ENCODE measurements at places on chromosomes 7 and 10.
A peak's percentile ranks its signal among the peaks of the same experiment; 100 is the strongest.

GRCh38 chr10:8144496-8144895 lies 90.0 kb downstream of the GATA3 start:
- DNase-seq: no peak

DNA sequence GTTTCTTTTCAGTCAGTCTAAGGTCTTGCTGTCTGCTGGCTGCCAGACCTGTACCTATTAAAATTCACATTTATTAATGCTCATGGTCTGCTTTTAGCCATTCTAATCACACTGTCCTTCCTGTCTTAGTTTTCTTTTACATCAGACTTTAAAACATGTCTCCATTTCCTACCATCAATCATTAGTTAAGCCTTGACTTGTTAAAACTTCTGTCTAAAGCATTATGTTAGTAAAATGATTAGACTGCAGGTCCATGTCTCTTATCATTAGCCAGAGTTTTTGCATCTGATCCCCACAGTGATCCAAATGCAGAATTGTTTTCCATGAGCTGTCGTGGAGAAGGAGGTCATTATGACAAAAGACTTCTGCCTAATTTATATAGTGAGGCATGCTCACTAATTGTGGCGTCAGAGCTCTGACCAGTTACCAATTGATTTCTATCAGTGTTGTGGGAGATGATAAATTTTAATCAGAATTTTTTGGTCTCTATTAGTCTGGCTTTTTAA lies 226.5 kb downstream of the DKK1 start:
- no peak for DNase-seq

- no peak for DNase-seq
These were observed 293.9 kb downstream of the SNX13 start for GRCh38 chr7:17646253-17646956.

DNA sequence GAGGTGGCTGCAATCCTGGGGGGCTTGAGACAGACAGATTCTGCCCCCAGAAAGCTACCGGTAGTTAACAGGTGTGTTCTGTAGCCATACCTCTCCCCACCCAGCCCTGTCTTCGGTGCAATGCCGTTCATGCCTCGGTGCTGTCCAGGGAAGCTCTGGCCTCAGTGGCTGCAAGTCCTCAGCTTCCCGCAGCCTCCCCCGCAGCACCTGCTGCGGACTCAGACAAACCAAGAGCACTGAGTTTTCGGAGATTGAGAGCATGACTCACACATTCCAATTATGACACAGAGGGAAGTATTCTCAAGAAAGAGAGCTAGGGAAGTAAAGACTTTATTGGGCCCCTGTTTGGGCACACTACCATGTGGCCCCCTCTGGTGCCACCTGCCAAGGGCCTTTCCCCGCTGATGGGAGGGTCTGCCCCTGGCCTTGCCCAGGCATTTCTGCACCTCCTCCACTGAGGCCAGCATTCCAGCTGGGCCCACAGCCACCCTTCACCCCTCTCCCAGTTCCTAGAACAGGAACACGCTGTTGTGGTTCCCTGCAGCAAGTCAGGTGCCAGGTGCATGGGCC lies 30.2 kb upstream of the EZH2 start:
- no peak for DNase-seq

- DNase-seq: no peak
These were observed 79.1 kb downstream of the USP6NL start for GRCh38 chr10:11532306-11532705.

GRCh38 chr10:77504196-77504872 lies 133.3 kb downstream of the KCNMA1 start:
- no peak for DNase-seq

GRCh38 chr7:116726149-116726548 lies 54.2 kb downstream of the MET start:
- no peak for DNase-seq

- no peak for DNase-seq
These were observed 93.0 kb downstream of the PTPRN2 start for GRCh38 chr7:158494643-158495042.

- no peak for DNase-seq
These were observed 27.0 kb downstream of the SND1 start for GRCh38 chr7:127678947-127679346.

DNA sequence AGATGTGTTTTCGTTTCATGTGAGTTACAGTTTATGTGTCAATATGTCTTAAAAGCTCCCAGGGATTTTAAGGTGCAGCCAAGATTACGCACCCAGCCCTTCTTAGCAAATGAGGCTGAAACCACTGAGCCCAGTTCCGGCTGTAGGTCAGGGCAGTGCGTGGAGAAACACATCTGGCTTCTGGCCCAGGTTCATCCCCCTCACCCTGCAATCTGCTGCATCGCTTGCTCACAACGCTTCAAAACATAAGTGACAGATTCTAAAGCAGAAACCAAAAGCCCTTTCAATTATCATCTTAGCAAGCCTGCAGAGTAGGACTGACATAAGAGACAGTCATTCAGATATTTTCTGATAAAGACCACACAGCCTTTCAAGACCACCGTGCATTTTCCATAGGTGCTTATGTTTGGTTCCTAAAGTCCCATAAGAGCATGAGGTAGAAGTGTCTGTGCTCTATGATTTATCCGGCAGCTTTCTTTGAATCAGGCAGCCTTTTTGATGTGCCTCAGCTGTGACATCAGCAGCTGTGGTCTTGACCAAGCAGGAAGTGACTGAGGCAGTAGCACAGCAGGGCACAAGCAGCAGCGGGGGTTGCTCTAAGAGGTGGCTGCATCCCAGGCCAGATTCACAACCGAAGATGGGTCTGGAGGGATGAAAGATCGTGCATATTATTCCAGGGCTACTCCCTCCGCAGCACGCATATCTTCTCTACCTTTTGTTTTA lies 72.1 kb upstream of the LYZL2 start:
- peak; percentile 61 for DNase-seq

GRCh38 chr7:37265006-37265405 lies 183.7 kb downstream of the ELMO1 start:
- DNase-seq: no peak

- DNase-seq: no peak
These were observed 734.9 kb downstream of the NRG3 start for GRCh38 chr10:82609845-82610244.

DNA sequence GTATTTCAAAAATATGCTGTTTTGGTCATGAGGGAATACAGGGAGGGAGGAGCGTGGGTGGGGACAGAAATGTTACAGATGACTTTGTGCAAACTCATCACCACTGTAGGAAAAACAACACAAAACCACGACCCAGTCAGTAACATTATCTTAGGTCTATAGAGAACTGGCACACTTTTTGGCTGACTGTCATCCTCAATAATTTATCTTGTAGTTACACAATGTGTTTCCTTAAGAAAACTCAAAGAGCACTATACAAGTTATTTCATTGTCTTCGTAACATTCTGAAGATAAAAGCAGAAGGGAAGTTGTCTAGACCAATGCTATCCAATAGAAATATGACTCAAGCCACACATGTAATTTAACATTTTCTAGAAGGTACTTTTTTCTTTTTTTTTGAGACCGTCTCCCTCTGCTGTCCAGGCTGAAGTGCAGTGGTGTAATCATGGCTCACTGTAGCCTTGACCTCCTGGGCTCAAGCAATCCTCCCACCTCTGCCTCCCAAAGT lies 16.9 kb upstream of the CDK14 start:
- no peak for DNase-seq

- no peak for DNase-seq
These were observed 4.1 kb upstream of the CPA4 start for GRCh38 chr7:130288829-130289228.

DNA sequence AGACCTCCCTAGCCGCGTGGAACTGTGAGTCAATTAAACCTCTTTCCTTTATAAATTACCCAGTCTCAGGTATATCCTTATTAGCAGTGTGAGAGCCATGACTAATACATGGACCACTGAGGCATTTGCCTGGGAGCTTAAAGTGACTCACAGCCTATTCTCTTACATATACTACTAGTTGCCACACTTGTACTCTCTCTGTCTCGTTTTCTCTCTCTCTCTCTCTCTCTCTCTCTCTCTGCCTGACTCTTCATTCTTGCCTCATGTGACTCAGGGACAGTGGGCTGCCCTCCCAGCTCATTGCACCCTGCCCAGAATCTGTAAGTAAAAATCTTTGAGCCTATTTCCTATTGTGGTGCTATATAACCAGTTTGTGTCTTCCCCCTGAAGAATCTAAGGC lies 238.5 kb upstream of the MAGI2 start:
- DNase-seq: no peak

- DNase-seq: no peak
These were observed 119.4 kb downstream of the ST7 start for GRCh38 chr7:117072620-117073118.

GRCh38 chr10:1158066-1158465 lies 101.9 kb downstream of the WDR37 start:
- DNase-seq: no peak

DNA sequence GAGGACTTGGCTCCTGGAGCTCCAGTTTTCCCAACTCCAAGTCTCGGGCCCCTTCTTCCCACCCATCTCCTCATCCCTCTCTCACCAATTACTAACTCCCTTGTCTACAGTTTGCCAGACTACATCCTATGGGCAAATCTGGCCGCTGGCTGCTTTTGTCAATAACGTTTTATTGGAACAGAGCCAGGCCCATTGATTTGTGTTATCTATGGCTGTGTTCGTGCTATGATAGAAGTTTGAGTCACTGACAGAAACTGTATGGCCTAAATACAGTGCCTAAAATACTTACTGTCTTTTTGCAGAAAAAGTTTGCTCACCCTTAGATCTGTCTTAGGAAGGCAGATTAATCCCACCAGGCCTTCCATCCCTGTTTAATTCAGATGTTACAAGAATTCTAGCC lies 71.3 kb downstream of the PIP4K2A start:
- DNase-seq: no peak

DNA sequence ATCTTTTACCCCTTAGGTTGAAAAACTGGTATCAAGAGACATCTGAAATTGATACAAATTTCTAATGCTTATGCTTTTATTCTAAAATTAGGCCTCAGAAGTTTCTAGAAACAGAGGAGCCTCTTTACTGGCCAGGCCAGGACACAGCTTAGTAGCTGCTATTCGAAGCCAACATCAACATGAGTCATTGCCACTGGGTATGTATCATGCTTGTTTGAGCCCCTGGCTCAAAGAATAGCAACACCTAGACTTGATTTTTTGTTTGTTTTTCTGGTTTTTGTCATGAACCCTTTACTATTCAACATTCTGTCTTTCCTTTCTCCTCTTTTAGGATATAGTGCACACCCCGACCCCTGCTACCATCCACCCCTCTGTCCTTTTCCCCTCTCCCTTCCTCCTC lies 90.9 kb upstream of the STK17A start:
- DNase-seq: no peak

- no peak for DNase-seq
These were observed 137.3 kb downstream of the ELMO1 start for GRCh38 chr7:37311355-37311754.

GRCh38 chr7:45589915-45590678 lies 15.9 kb downstream of the ADCY1 start:
- DNase-seq: no peak

DNA sequence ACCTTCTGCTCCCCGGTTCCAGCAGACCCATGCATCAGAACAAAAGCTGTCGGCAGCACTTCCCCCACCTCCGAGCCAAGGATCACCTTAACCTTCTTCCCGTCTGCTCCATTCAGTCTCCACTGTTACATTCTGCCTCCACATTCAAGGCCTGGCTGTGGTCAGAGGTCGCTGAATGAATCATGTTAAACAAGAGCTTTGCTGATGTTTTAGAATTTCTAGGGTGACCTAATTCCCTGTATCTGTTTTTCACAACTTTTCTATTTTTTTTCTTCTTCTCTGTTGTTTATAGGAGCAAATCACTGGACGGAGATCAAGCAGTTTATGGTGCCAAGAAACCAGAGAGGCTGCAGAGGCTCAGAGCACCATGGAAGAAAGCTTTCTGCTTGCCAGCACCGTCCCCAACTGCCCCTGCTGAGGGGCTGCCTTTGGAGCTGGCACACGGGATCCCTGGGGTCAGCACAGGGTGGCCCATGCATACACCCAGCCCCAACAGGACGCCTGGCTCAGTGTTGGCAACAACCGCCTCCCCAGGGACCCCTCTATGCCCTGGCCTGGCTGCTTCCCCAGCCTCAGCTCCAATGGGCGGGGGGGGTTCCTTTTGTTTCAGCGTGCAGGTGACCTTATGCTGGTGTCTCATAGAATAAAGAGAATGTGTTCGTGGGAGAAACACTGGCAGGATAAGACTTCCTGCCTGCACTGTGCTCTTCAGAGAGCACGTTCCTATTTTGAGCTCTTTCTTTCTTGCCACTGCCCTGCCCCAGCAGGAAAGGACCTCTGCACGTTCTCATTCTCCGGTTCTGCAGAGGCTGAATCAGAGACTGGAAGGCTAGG lies 182.7 kb upstream of the LYZL2 start:
- DNase-seq: no peak

- DNase-seq: no peak
These were observed 240.7 kb downstream of the ANK3 start for GRCh38 chr10:60149003-60149402.

Measured in effector memory CD8-positive, alpha-beta T cell (primary cell).